ENCODE measurements at places on chromosomes 5 and 9. TPM values are rescaled to one million over a fixed set of nuclear protein-coding genes. Genes with fewer than 3 reads are reported as not detected.

Gene TLX3
- total RNA-seq, result 20.1 TPM

Gene TYRP1
- total RNA-seq, result 4.5 TPM

Gene F12
- 9.6 TPM for total RNA-seq

Gene MLLT3
- total RNA-seq, result 2.1 TPM

Gene ANKRD20A1
- 1.3 TPM for total RNA-seq

Gene ZCCHC7
- 21.7 TPM for total RNA-seq

Gene LRRC19
- not detected for total RNA-seq

Gene PIP5KL1
- 0.51 TPM for total RNA-seq

Gene PDCD1LG2
- 6.9 TPM for total RNA-seq

Gene TBC1D13
- 13.1 TPM for total RNA-seq

Gene IL9
- not detected for total RNA-seq

DNA sequence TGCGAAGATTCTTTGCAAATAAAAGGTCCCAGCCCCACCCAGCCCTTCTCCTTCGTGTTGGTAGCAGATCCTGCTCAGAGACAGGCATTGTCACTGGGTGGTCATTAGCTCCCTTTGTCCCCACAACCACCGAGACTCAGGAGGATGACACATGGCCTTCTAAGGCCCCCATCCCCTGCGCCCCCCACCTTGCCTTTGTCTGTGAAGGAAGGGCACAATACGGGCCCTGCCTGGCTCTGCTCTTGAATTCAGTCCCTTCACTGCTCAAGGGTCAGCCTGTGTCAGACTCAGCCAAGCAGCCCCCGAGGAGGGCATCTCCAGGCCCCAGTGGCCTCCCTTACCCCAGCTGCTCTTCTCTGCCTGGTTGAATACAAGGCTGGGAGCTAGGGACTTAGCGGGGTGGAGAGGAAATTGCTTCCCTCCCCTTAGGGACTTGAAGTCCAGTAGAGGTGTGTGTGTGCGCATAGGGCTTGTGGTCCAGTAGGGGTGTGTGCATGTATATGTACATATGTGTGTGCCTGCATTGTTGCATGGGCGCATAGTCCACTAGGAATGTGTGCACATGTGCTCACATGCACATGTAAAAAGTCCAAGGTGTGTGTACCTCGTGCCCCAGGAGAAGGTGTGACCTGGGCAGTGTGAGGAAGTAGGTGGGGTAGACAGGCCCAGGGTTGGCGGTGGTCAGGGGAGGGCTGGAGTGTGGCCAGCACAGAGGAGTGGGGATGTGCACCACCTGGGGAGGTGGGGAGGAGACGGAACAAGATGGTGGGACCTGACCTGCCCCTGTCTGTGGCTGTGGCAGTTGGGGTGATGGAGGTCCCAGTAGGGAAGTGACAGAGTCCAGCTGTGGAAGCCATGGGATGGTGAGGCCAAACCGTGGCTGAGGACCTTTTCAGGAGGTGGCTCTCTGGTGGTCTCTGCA is 59.1 kb downstream of the PHF2 start:
- DNase-seq, result no peak

GRCh38 chr5:36719282-36719681 is 112.9 kb downstream of the SLC1A3 start:
- DNase-seq, result no peak

- peak; percentile 48 for DNase-seq
These were observed 248.1 kb upstream of the NREP start for GRCh38 chr5:112004867-112005622.

DNA sequence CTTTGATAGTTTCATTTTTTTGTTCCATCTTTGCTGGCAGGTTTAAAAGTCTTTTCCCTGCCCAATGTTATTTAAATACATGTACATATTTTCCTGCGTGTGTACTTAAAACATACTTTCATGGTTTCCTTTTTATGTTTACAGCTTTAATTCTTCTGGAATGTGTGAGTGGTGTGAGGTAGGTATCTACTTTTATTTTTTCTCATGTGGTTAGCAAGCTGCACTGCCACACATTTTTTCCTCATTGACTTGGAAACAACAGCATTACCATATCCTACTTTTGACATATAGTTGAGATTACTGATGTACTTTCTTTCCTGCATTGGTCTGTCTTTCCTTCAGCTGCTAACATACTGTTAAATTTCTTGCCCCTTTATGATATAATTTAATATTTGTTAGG is 51.4 kb upstream of the COL15A1 start:
- DNase-seq, result no peak

DNA sequence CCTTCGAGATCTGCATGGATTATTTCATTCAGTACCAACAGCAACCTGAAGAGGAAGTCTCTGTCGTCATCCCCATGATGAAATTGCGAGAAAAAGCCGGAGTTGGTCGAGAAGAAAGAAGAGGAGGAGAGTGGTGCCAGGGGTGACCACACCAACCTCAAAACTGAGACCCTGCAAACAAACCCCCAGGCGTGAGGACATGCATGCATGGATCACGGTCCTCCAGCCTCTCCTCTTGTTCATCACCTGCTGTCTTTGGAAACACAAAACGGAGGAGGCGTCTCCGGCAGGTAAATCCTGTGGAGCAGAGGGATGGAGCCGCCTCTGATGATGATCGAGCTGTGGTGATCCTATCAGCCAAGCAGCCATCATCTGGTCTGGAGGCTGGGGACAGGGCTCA is 114.4 kb upstream of the IRX2 start:
- DNase-seq, result no peak

GRCh38 chr5:93279296-93279963 is 301.6 kb downstream of the NR2F1-AS1 start:
- DNase-seq, result no peak

GRCh38 chr9:121551985-121552753 is 52.5 kb upstream of the GGTA1 start:
- DNase-seq, result no peak

- DNase-seq, result no peak
These were observed 102.3 kb upstream of the TRPC7 start for GRCh38 chr5:136467632-136468031.

DNA sequence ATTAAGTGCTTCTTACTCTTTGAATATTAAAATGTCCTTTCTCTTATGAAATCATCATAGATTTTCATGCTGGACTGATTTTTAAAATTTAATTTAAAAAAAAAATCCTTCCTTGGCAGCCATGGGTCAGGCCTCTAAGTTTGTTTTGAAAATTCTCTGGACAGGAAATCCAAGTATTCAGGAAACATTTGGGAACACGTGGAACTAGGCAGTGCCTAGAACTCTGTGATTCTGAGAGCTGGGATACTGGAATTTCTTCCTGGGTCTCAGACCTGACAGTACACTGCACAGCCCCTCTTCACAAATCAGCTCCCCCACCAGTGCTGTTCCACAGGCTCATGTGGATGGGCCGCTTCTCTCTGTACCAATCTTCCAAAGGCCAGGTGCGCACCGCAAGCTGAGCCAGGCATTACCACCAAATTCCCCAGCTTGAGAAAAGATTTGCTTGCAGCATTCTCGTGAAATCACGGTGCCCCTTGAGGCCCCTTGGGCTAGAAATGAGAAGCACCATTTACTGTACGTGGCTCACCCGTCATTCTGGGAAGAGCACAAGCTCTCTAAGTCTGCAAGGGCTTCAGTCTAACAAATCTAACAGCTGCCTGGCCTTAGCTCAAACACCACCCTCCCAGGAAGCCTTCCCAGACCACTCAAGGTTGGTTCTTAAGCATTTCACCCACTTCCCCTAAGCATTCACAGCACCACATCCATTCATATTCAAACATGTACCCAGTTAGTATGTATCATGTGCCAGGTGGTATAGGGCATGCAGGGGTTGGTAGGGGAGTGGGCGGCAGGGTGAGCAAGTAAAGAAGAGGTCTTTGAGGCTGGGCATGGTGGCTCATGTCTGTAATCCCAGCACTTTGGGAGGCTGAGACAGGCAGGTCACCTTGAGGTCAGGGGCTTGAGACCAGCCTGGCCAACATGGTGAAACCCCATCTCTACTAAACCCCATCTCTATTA is 26.5 kb downstream of the B4GALT1 start:
- no peak for DNase-seq

DNA sequence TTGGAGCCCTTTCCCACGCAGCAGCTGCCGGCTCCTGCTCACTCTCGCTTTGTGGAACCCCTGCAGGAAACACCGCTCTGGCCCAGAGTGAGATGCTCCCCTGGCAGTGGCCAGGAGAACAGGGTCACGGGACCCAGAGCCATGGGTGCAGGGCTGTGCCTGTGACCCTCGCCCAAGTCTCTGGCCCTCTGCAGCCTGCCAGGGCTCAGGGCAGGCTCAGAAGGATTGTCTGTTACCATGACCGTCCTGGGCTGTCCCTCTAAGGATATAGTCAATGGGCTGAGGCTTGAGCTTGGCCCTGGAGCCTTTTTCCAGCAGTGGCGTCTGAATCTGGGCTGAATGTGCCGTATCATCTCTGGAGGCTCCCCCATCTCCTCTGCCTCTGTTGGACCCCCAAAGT is 28.7 kb upstream of the AIF1L start:
- no peak for DNase-seq

- DNase-seq, result no peak
These were observed 79.5 kb downstream of the MVB12B start for GRCh38 chr9:126406075-126406667.

DNA sequence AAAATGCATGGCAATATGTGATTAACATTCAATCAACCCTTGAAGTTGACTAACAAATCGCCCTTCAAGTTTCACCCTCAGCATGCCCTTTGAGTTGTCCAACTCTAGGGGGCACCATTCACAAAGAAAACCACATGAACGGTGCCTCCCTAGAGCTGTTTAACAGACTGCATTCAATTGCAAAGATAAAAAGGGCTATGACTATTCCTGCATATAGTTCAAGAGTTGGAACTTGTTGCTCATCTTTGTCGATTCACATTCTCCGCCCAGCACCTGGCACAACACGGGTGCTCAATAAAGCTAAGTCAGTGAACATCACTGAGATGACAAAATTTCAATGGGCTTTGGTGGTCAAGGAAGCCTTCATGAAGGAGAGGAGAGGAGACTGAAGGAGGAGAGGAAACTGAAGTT is 69.6 kb upstream of the SLC30A5 start:
- DNase-seq, result peak; percentile 54

- peak; percentile 45 for DNase-seq
These were observed 213.0 kb downstream of the SMARCA2 start for GRCh38 chr9:2228132-2228531.

DNA sequence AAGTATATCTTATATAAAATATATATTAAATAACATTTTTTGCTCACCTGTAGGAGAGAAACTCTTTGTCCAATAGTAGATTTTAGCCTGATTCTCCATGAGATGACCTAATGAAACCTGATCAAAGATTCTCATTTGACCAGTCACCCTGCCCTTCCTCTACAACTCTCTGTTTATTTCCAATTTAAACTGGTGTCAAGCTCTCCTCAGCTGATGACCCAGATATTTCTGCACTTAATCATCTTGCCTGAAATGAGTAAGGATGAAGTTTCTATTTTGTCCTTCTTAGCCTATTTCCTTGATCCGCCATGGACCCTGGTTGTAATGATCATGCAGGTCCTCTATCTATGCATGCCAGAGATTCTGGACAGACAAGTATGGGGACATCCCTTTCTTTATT is 179.3 kb upstream of the FGF10 start:
- no peak for DNase-seq

GRCh38 chr5:10401498-10401897 is 40.2 kb upstream of the ROPN1L start:
- no peak for DNase-seq

- no peak for DNase-seq
These were observed 347.2 kb upstream of the WWC1 start for GRCh38 chr5:167944121-167944852.

DNA sequence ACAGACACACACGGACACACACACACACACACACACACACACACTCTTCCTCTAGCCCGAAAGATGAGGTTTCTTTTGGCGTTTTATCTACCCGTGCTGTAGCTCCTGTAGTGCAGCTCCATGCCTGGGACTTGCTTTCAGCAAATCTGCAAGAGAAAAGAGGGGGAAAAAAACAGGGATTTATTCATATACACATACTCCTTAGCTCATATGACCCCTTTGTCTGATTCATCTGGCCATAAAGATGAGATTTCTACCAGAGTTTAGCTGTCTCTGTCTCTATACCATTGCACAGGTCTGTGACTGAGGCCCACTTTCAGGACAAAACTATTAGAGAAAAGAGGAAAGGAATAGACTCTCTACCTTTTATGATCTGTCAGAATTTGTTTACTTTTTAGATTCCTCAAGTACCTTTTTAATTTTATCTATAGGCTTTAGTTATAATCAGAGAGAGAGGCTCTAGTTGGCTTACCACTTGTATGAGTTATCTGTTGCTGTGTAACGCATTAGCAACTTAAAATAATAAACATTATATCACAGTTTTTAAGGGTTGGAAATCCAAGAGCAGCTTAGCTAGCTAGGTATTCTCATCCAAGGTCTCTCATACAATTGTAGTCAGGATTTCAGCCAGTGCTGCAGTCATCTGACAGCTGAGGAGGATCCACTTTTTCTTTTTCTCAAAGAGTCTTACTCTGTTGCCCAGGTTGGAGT is 14.7 kb downstream of the SNX2 start:
- DNase-seq, result no peak

DNA sequence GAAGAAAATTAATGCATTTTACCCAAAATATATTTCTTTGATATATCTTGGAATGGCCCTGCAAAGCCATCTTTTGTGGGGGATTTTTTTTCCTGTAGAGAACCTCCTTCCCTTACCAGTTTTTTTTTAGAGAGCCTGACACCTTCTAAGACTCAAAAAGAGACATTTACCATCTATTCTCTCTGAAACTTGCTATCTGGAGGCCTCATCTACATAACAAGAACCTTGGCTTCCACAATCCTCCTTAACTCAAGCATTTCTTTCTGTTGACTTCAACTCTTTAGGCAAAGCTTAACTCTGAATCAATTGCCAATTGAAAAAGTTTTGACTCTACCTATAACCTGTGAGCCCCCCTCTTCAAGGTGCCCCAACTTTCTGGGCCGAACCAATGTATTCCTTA is 6.2 kb downstream of the SLC45A2 start:
- no peak for DNase-seq

DNA sequence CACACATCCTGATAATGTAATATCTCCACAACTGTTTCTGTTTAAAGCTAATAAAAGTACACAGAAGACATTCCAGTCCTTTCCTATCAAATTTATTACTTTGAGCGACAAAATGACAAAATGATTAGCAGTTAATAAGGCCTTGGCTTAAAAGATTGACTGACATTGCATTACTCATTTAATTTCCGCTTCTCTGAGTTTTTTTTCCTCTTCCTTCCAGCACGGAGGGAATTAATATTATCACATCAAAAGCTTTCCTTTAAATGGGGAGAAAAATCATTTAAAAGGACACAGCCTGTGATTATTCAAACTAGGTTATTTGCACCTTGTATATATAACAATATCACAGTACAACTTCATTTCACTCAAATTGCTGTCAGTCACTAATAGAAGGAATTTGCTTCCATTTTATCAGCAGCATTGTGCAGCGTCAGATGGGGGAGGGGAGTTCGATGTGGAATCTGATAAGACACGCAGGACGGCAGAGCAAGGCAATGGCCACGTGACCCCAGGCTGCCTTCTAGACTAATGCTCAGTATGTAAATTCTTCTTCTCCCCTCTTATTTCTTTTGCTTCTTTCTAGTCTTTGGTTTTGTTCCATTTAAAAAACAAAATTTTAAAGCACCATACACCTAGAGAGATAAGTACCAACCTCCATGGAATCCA is 400.5 kb downstream of the IRX1 start:
- no peak for DNase-seq

All from Daoy (cell line).